ENCODE measurements at places on chromosomes 7 and 10.
A peak's percentile ranks its signal among the peaks of the same experiment; 100 is the strongest.

DNA sequence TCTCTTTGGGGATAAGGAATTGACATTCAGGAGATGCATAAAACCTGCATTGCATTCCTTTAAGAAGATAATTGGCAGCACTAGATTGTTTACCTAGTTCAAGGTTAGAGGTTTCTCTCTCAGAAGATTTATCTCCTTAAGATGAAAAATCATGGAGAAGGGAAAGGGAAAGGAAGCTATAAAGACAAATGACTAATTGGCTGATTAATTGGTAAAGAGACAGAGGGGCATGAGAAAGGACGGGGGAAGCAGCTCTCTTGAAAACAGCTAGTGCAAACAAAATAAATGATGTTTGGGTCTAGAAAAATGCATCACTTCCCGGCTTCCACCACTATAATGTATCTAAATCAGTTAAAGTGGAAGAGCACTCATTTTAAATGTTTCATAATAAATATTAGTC is 941.2 kb downstream of the XPNPEP1 start:
- DNase-seq, result no peak

- peak; percentile 0 for DNase-seq
Observed at GRCh38 chr10:26215935-26216584, 514 bp upstream of the GAD2 start.

DNA sequence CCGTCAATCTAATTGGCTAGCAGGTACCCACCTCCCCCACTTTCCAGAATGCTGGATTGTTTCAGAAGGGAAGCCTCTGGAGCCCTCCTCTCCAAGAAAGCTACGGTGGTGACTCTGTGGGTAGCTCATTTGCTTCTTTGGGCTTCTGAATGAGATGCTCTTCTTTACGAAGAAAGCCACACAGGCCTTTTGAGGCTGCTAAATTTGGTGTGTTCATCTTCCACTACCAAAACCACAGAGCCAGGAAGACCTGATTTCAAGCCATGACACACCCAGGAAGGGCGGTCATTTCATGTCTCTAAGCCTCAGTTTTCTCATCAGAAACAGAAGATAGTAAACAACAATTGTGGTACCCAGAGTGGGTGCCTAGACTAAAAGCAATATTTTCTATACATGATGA is 901.2 kb downstream of the KCNMA1 start:
- no peak for DNase-seq

GRCh38 chr7:42014625-42015618 is 222.1 kb downstream of the GLI3 start:
- DNase-seq, result peak; percentile 48

GRCh38 chr7:151168003-151168786 is 701 bp upstream of the GBX1 start:
- DNase-seq, result no peak

DNA sequence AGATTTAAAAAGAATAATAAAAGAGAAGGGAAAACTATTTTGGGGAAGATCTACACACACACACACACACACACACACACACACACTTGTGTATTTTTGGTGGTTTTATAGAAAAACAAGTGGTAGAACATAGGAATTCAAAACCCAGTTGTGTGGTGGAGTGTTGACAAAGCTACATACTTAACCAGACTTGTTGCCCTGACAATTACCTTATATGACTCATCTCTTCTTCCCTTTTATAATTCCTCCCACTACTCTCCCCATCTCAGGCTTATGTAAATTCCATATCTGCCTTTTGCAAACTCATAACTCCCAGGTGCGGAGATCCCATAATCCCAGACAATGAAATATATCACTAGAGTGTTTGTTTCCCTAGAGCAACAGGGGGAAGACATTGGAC is 873.7 kb downstream of the NXPH1 start:
- DNase-seq, result peak; percentile 36
